ENCODE measurements at places on chromosomes 7 and 10.

- DNase-seq = no peak
Observed at GRCh38 chr7:100823140-100823525, 4.2 kb downstream of the EPHB4 start.

- DNase-seq = no peak
Observed at GRCh38 chr7:107913851-107914250, 22.9 kb downstream of the DLD start.

- no peak for DNase-seq
Observed at GRCh38 chr7:13989949-13990305, 461 bp upstream of the ETV1 start.

- no peak for DNase-seq
Observed at GRCh38 chr10:53977267-53977666, 823.8 kb downstream of the PCDH15 start.

- DNase-seq = no peak
Observed at GRCh38 chr10:112687647-112688046, 240.6 kb downstream of the VTI1A start.

- DNase-seq = no peak
Observed at GRCh38 chr10:1268831-1269230, 212.6 kb downstream of the WDR37 start.

GRCh38 chr7:42930889-42931288 lies 1.1 kb downstream of the PSMA2 start:
- no peak for DNase-seq

DNA sequence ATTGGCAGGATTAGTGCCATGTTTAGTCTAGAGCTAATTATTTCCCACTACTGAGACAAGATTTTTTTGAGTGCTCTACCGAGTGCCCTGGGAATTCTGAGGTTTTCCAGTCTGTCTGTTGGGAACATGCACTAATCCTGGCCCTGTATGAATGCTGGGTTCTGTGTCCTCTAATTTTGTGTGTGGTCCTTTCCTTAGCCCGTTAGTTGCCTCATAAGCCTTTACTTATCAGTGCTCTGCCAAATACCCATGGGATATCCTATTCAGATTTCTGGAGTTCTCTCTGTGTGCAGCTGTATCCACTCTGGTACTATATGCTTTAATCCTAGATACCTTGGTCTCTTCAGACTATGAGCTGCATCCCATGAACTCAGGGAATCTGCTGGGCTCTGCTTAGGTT lies 13.1 kb downstream of the CSGALNACT2 start:
- DNase-seq = no peak

- no peak for DNase-seq
Observed at GRCh38 chr10:99487125-99487807, 45.5 kb upstream of the NKX2-3 start.

Measured in stimulated activated CD4-positive, alpha-beta T cell treated with anti-CD3 and anti-CD28 coated beads, Interleukin-4, amount 100 ng/mL, for 4 hours (primary cell).